Colonic mucosa (tissue), 4 donors: ENCODE measurements at places on chromosomes 6 and 20. TPM values are rescaled to one million over a fixed set of nuclear protein-coding genes. Genes with fewer than 3 reads are reported as not detected.

Gene TMEM151B
- total RNA-seq, result 0.12 TPM

Gene SALL4
- total RNA-seq, result 0.35 TPM

Gene ECT2L
- total RNA-seq, result not detected

Gene CRISP2
- not detected for total RNA-seq

Gene TTI1
- 10.2 TPM for total RNA-seq

Gene CFAP206
- not detected for total RNA-seq

DNA sequence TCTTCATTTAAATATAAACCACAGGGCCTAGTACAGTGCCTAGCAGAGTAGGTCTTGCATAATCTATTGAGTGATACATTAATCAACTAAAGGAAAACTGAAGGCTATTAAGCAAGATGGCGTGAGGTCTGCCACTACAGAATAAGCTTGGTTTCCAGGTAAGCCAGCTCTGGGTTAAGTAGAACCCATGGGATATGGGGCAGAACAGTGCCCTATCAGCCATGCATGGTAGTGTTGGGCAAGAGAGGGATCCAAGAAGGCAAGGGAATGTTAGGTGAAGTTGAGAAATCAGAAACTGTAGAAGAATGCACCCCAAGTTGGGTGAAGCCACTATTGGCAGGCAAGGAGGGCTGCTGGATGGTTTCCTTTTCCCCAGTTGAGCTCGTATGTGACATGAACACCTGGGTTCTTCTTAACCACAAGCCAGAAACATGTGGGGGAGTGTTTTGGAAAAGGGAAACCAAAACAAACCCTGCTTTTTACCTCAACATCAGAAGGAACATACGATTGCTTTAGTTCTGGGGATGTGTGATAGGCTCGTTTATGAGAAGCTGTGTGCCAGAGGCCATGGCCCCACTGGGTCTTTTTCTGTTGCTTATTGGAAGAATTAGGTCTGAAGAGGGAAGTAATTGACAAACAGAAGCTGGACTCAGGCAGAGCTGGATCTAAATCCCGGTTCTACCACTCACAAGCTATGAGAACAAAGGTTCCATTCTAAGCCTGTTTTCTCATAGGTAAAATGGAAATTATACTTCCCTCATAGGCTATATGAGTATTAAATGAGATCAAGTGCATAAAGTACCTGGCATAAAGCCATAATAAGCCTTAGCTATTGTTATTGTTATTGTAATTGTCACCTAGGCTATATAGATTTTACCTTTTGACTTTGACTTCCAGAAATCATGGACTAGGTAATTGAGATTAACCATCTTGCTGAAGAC lies 33.5 kb downstream of the NEDD9 start:
- no peaks in the 10 kb centered on the region for H3K4me1 ChIP-seq
- DNase-seq, result no peak
- H3K4me3 ChIP-seq, result no peak overlapping the region
- H3K36me3 ChIP-seq, result no peaks in the 10 kb centered on the region

- peak overlapping the region; percentile 99 for H3K27ac ChIP-seq
- H3K27me3 ChIP-seq, result no peaks in the 10 kb centered on the region
- peak overlapping the region; percentile 97 for H3K4me3 ChIP-seq
- DNase-seq, result peak; percentile 78
- H3K4me1 ChIP-seq, result no peaks in the 10 kb centered on the region
- H3K36me3 ChIP-seq, result no peaks in the 10 kb centered on the region
Measured at GRCh38 chr6:159693894-159694545, 979 bp upstream of the SOD2 start.

DNA sequence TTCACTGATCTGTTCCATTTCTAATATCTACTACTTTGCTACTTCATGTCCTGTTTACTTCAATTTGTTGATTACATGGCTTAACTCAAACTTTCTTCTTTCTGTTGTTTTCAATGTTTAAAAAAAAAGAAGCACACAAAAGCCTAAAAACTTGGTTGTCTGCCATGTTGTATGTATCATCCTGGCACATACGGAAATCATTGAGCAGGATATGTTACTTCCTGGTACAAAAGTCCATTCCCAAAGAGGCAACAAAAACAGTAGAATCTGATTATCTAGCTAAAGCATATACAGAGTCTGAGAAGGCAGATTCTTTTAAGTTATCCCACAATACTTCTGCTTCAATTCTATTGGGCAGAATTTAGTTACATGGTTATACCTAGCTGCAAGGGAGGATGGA lies 14.5 kb upstream of the COL12A1 start:
- no peak overlapping the region for H3K4me3 ChIP-seq
- H3K27me3 ChIP-seq, result no peaks in the 10 kb centered on the region
- H3K27ac ChIP-seq, result no peak overlapping the region
- no peaks in the 10 kb centered on the region for H3K36me3 ChIP-seq

DNA sequence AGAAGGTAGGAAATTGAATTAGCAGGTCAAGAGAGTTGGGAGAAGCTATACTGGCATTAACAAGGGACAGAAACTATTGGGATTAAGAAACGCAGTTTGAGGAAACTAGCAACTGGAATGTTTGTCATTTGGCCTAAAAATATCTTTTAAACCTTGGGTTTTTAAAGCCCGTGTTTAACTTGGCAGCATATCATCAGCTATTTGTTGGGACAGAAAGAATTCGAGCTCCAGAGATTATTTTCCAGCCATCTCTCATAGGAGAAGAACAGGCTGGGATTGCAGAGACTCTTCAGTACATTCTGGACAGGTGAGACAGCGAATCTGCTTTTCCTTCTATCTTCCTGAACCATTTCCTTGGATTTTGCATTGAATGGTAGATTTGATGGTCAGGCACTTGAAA lies 17.8 kb downstream of the ACTR5 start:
- H3K4me1 ChIP-seq, result no peaks in the 10 kb centered on the region
- no peak overlapping the region for H3K4me3 ChIP-seq
- H3K36me3 ChIP-seq, result no peaks in the 10 kb centered on the region
- no peak overlapping the region for H3K27ac ChIP-seq

- DNase-seq, result no peak
- H3K4me1 ChIP-seq, result no peaks in the 10 kb centered on the region
- H3K27me3 ChIP-seq, result no peaks in the 10 kb centered on the region
- no peaks in the 10 kb centered on the region for H3K36me3 ChIP-seq
- H3K27ac ChIP-seq, result no peak overlapping the region
Measured at GRCh38 chr6:33128318-33128717, 52.5 kb downstream of the HLA-DPB1 start.

DNA sequence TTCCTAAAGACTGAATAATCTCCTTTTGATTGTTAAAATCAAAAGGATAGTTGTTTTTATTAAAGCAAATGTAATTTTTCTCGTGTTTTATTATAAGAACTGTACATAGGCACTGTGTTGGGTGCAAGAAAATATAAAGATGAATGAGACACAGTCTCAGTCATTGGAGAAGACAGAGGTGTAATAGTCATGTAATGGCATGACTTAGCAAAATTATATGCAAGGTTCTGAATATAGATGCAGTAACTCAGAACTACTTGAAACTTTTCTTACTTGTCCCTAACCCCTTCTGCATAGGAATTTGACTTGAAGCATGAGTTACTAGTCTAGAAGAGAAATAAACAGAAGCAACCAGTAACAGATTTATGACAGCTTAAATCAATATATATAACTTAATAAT lies 14.9 kb downstream of the WTAP start:
- peaks cover 21% of the 10 kb centered on the region for H3K36me3 ChIP-seq
- H3K4me3 ChIP-seq, result no peak overlapping the region
- H3K27me3 ChIP-seq, result no peaks in the 10 kb centered on the region
- no peak overlapping the region for H3K27ac ChIP-seq

- no peak overlapping the region for H3K4me3 ChIP-seq
- no peak for DNase-seq
- no peaks in the 10 kb centered on the region for H3K27me3 ChIP-seq
Measured at GRCh38 chr20:10843146-10843711, 169.4 kb upstream of the JAG1 start.

DNA sequence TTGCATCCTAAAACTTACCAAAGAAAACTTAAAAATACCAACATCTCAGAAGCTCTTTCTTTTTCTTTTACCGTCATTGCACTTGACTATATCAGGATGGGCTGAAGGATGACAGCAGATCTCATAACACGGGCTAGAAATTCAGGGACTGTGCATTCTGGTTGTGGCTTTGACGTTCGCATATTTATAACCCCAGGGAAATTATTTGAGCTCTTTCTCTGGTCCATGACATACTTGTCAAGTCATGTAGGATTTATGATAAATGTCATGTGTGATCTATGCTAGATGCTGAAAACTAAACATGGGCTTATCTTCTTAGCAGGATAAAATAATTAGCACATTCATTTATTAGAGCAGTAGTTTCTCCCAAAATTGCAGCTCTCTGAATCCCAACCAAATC lies 74.4 kb upstream of the SAMD5 start:
- no peaks in the 10 kb centered on the region for H3K36me3 ChIP-seq
- no peaks in the 10 kb centered on the region for H3K27me3 ChIP-seq
- H3K27ac ChIP-seq, result no peak overlapping the region

DNA sequence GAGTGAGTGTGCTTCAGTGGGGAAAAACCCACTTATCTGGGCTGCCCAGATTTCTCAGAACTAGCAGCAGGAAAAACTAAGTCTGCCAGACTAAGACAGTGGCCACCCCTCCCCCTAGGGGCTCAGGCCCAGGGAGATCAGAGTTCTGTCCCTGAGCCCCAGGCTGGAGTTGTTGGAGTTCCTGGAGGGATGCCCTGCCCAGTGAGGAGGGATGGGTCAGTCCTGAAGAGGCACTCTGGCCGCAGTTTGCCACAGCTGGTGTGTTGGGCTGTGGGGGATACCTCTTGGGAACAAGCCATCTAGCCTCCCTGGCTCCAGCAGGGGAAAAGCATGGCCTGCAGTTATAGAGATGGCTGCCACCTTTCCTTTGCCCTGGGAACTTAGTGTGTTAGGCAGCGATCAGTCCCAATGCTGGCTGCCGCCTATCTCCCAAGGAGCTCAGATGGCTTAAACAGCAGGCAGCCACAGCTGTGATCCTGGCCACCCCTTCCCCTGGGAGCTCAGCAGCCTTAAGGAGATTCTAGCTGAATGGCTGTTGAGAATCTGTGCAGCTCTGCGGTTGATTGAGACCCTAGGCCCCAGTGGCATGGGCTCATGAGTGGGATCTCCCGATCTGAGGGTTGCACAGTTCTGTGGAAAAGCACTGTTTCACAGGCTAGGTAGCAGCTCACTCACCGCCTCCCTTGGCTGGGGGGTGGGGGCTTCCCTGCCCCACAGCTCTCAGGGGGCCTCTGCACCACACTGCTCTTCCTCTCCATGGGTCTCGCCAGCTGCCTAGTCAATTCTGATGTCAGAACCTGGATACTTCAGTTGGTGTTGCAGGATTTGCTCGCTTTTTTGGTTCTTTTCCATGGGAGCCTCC lies 13.2 kb downstream of the SIRPG start:
- H3K27me3 ChIP-seq, result no peaks in the 10 kb centered on the region
- no peak overlapping the region for H3K4me3 ChIP-seq
- no peaks in the 10 kb centered on the region for H3K36me3 ChIP-seq
- DNase-seq, result no peak

DNA sequence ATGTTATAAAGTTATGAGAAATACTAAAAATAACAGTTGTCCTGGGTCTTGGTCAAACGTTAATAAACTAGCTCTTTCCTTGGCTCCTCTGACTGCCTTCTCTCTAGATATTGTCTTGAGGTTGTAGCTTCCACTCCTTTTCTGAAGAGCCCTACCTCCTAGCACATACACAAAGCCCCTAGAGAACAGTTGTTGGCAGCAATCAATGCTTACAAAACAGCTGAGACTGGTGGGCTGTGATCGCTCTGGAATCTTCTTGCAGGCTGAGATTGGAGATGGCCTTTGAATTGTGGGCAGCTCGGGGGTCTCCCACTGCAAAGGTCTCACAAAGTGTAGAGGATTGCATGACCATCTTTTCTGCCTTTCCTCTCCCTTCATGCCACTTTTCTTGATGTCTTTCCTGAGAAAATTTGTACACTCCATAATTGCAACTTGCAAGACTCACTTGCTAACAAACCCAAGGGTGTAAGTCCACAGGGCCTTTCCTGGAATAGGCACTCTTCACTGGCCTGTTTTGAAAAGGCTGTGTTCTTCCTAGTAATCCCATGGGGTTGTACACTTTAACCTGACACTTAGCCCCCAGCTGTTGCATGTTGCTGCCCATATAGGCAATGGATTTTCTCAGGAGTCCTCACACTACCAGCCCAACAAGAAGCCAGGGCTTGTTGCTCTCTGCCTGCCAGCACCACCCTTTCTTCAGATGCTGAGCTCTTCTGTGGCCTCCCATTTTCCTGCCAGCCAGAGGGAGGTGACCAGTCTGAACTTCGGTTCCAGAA lies 99.9 kb downstream of the TCP11 start:
- no peaks in the 10 kb centered on the region for H3K27me3 ChIP-seq
- DNase-seq, result no peak

- no peak overlapping the region for H3K27ac ChIP-seq
- no peaks in the 10 kb centered on the region for H3K36me3 ChIP-seq
- H3K4me3 ChIP-seq, result no peak overlapping the region
- no peaks in the 10 kb centered on the region for H3K4me1 ChIP-seq
- no peak for DNase-seq
Measured at GRCh38 chr6:91600561-91600960, 1013.7 kb upstream of the MAP3K7 start.

DNA sequence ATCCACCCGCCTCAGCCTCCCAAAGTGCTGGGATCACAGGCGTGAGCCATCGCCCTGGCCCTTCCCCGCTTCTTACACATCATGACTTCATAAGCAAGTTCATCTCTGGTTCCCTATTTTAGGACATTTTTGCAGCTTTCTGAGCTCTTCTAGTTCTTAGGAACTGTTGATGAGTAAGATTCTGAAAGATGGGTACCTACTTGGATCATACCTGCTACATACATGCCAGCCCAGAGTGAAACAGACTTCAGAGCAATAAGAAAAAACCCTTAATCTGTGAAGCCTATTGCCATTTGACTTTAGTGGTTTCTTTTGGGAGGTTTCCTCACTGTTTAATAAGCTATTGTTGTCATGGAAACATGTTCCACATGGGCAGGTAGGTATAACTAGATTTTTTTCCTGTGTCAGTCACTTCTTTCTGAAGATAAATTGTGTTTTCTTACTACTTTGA lies 27.9 kb upstream of the TMEM217 start:
- H3K36me3 ChIP-seq, result peaks cover 7% of the 10 kb centered on the region
- no peak overlapping the region for H3K27ac ChIP-seq
- DNase-seq, result no peak
- no peaks in the 10 kb centered on the region for H3K4me1 ChIP-seq
- H3K4me3 ChIP-seq, result no peak overlapping the region
